ENCODE measurements at places on chromosomes 11 and 22.

GRCh38 chr11:87398931-87399330 is 361.2 kb downstream of the TMEM135 start:
- DNase-seq: peak; percentile 57

- no peak for DNase-seq
Observed at GRCh38 chr11:14454861-14455632, 44.6 kb downstream of the COPB1 start.

- no peak for DNase-seq
Observed at GRCh38 chr22:37240941-37241320, 3.1 kb downstream of the RAC2 start.

DNA sequence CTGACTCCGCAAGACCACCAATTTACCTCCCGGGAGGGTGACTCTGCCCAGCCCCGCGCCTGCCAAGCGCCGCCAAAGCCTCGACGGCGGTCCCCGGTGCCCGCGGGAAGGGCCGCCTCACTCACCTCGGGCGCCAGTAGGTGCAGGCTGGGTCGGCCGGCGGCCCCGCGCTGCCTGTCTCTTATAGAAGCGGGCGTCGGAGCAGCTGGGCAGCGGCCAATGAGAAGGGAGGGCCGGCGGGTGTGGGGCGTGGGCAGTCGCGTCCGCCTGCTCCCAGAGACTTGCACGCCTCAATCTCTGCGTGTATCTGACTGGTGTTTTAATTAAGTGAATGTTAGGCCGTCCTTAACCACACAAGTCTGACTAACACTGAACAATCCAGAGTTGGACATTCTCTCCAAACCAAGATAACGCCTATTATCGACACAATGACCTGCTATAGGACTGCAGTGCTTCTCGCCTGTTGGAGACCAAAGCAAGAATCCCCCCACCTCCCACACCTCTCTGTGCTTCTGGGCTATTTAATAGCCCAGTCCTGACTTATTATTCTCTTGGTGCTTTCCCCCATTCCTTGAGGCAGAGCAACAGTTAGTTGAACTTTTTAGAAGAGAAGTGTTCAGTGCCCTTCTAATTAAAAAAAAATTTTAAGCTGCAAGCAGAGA is at the start of gene TPH1:
Gene TPH1, minus strand, starts transcription at position 154 of the 662 bp plus-strand sequence. CDS start 5,507 bp downstream, outside the sequence.
- peak; percentile 26 for DNase-seq

DNA sequence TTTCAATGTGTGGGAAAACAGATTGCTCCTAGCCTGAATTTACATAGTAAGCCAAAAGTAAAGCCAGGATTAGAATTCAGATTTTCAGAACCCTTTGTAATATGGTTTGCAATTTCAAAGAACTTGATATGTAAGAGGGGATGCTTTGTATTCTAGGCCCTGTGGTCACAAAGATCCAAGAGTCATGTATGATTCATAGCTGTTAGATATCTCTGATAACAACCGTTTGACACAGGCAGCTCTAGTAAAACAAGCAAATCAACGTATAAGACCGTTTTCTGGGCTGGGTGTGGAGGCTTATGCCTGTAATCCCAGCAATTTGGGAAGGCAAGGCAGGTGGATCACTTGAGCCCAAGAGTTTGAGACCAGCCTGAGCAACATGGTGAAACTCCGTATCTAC is 79.6 kb downstream of the EMSY start:
- no peak for DNase-seq

- DNase-seq: no peak
Observed at GRCh38 chr11:42913731-42914130, 398.1 kb upstream of the API5 start.

GRCh38 chr11:4085575-4085974 is 9.0 kb upstream of the RRM1 start:
- DNase-seq: no peak

DNA sequence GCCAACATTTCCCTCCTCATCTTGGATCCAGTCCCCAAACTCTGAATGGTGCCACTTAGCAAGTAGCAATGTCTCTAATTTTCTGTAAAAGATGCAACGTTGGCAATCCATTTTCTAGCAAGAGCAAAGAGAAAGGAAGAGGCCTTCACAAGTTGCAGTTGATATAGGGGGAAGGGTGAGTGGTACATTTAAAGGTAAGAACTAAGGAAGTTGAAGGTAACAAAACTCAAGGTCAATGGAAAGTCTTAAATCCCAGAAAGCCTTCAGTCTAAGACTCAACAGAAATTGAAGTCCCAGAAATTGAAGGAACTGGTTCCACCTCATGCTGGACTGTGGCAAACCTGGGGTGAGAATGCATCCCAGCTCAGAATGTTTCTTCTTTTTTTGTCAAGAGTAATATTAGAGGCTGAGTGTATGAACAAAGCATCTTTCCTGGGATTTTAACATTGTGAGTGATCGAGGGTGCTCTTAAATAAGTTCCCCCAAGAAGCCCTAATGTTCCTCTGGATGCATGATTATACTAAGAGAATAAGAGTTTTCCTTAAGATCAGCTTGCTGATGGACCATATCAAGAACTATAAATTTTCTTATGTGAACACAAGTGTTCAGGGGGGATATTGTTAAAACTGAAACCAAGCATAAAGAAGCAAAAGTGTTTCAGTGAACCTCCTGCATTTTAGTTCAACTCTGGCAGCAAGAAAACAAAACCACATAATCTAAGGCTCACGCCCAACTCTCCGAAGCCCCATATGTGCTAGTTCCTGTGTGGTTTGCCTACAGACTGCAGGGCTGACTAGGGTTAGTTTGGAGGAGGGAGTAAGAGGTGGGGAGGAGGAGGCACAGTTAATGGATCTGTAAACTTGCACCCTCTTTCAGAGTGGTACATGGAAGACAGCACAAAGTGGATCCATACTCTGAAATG is at the start of gene GRAP2:
Gene GRAP2, plus strand, starts transcription at position 779 of the 922 bp plus-strand sequence. CDS start 46,023 bp downstream, outside the sequence.
- DNase-seq: no peak

- DNase-seq: no peak
Observed at GRCh38 chr11:67648140-67648795, 2.3 kb downstream of the ACY3 start.

- no peak for DNase-seq
Observed at GRCh38 chr11:106524436-106524835, 447.0 kb downstream of the AASDHPPT start.
